ENCODE measurements at places on chromosomes 3 and 15.

DNA sequence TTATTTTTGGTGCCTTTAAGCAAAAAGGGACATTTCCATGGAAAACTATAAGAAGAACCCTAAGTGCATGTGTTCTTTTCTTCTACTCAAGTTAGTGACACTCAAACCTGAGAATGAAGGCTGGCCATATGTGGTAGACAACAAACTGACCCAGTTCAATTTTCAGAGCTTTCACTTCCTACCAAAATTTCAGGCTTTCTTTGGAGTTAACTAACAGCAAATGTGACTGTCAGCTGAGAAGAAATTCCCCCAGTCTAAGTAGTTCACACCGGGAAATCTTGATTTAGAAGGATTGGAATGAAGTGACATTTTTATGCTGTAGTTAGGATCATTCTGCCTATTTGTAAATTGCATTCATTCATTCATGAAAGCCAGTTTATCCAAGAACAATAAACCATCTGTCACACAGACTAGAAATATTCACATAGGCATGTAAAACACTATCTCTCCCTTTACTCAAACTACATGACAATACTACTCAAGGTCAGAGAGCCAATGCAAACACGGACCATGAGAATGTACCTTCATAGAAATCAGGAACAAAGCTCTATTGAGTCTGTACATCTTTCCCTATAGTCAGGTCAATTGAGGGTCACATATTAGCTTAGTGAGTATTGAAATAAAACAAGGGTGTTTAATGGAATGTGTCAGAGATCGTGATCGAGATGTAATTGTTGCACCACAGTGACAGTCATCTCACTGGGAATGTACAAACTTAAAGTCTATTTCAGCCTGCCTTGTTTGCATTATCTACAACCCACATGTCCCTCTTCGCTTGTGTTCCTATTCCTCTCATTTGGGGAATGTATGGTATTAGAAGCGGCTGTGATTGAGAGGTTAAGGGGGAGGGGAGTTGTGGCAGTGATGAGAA is 113.8 kb upstream of the TGFBR2 start:
- peak; percentile 9 for DNase-seq

GRCh38 chr3:153370680-153371079 is 208.7 kb downstream of the RAP2B start:
- DNase-seq = no peak

- DNase-seq = no peak
Measured at GRCh38 chr3:58005669-58006068, 2.6 kb upstream of the FLNB start.

DNA sequence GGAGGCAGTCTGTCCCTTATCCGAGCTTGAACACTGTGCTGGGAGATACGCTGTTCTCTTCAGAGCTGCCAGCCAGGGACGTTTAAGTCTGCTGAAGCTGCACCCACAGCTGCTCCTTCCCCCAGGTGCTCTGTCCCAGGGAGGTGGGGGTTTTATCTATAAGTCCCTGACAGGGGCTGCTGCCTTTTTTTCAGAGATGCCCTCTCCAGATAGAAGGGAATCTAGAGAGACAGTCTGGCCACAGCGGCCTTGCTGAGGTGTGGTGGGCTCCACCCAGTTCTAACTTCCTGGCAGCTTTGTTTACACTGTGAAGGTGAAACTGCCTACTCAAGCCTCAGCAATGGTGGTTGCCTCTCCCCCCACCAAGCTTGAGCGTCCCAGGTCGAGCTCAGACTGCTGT is 319.9 kb upstream of the GRM7 start:
- DNase-seq = no peak

DNA sequence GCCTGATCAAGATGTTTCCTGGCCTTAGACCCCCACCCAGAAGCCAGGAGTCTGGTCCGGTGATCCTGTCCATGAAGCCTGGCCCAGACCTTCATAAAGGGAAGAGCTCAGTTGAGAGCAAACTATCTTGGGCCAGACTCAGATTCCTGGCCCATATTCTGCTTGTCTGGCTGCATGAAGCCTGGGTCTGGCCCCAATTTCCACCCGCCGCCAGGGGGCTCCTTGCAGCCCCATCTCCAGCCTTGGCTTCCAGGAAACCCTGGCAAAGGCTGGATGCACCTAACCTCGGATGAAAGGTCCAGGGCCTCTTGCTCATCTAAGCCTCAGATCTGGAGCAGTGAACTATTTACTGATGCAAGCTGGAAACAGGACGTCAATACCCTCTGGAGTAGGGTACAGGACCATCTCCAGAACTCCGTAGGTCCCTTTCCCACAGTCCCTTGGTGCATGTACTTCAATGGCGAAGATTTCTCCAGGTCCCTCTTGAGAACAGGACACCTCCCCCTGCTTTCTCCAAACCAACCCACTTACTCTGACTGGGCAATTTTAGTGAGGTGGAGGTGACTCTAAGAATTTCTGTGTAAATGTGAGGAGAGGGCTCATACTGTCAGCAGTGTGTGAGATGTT is 5.6 kb downstream of the FOXL2 start:
- no peak for DNase-seq

All from NCI-H460 (cell line).